ENCODE measurements at places on chromosomes 2 and 18.

DNA sequence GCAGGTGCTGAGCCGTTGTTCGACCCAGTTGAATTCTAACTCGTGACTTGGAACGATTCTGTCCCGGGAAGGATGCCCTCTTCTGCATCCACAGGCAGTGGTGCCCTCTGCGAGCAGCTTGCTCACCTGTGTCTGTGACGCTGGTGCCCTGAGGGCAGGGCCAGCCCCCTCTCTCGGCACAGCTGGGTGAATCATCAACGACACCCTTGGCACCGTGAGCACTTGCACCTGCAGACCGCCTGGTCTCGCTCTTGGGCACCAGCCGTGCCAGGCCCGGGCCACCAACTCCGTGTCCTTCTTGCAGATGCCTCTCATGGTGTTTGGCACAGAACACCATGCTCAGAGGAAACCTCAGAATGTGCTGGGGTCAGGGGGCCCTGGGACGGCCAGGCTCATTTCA lies 75.0 kb downstream of the SLC66A2 start:
- no peak for DNase-seq

DNA sequence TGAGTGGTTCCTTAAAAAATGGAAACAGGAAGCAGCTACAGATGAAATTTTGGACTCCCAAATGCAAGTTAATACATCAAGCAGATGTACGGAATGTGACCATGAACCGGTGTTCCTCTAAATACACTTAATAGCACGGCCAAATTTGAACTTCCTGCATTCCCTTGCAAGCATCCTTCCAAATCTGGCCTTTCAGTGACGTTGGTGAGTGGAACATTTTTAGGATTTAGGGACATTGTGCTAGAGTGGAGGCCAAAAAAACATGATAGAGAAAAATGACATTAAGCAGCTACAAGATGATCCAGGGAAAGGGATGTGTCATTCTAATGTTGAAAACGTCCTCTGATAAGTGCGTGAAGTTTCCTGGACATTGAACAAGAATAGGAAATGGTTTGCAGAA lies 62.1 kb downstream of the CTAGE1 start:
- no peak for DNase-seq

DNA sequence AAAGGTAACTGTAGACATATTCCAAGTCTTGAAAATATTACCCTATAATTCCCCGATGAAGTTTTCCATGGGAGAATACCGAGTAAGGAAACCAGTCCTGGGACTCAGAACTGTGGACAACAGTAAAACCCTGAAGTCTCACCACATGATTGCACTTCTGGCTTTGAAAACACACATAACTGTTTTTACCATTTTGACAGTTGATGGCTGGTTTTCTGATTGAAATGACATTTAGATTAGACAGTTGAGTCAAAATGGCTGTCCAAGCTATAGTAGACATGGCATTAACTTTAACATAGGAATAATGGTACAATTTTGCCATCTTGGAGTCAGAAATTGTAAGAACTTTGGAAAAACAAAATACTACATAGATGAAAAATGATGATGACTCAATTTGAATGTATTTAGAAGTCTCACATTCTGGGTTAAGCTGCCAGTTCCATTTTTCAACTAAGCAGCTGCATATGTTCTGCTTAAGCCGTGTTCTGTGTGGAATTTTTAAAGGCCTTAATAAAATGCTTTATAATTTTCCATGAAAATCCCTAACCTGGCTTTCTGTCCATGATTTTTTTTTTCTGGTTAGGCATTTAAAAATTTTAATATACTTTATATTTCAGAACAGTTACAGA lies 38.3 kb upstream of the WIPF1 start:
- peak; percentile 31 for DNase-seq

- no peak for DNase-seq
Observed at GRCh38 chr2:195759877-195760276, 102.9 kb downstream of the SLC39A10 start.

GRCh38 chr18:31044926-31045325 lies 2.4 kb upstream of the DSC3 start:
- no peak for DNase-seq

DNA sequence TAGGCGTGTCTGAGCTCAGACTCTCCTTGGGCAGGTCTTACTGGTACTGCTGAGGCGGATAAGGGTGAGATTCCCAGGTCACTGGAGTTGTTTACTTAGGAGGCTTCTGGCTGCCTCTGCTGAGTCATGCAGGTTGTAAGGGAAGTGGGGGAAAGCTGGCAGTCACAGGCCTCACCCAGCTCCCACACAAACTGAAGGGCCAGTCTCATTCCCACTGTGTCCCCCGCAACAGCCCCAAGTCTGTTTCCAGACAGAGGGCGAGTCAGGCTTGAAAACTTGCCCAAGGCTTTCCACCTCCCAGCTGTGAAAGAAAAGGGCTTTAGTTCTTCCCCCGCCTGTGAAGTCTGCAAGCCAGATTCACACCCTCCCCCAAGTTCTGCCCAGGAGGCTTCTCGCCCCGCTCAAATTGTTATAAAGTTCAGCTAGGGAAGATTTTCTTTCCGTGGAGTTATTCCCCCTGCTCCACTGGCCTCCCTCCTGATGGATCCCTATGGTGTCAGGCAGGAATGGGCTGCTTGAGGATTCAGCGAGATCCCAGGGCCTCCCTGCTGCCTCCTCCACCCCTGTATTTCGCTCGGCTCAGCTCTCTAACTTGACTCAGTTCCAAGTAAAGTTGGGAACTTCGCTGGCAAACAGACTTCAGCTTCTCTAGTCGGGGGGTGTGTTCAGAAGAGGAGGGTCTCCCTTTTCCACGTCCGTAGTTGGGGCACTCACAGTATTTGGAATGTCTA lies 248.6 kb downstream of the NR4A2 start:
- no peak for DNase-seq

DNA sequence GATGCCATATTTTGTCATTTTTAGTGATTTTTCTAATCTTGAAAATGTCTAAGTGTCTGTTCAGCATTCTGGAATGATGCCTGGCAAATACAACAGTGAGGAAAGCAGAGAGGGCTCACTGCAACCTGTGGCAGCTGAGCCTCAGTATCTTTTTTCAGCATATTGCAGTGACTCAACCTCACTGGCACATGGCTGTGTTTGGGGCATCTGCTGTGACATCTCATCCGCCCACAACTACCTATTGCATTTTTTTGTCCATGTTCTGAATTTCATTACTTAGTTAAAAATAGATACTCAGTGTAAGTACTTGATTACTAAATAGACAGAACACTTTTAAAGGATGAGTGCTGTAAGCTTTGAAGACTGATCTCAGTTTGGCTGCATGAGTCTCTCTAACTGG lies 10.7 kb downstream of the BABAM2 start:
- no peak for DNase-seq

- no peak for DNase-seq
Observed at GRCh38 chr2:59033661-59034060, 792.5 kb upstream of the FANCL start.

- no peak for DNase-seq
Observed at GRCh38 chr2:174870787-174871186, 106.5 kb upstream of the CHRNA1 start.

DNA sequence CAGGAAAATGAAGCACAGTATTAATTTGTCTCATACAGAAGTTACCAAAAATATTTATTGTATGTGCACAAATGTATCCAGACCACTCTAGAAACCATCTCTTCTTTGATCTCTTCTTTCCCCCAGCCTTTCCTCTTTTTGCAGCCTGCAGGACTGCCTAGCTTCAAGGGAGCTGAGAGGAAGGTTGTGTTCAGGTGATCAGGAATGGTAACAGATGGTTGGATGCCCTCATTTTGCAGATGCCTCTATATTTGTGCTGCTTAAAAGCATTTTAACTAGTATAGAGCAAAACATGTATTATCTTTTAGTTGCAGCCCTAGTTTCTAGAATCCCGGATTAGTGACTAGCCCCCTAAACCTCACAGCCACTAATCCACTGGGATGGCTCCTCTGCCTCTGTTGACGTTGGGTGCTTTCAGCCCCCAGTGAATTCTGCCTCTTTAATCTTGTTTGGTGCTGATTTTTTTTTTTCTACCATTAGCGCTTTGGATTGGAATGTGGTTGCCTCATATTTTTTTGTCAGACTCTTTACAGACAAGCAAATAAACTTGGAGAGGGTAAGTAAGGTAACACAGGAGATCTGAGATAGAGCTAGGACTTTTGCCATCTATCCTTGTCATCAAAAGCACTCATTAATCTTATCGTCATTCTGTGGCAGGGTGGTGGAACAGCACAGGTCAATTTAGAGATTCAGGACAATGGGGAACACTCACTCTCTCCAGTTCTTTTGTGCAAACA lies 103.8 kb upstream of the NDUFV2 start:
- no peak for DNase-seq

- DNase-seq, result no peak
Observed at GRCh38 chr2:235165631-235166030, 213.8 kb downstream of the SH3BP4 start.

GRCh38 chr2:8328217-8328616 lies 353.6 kb upstream of the ID2 start:
- DNase-seq, result no peak

GRCh38 chr2:38045811-38046210 lies 30.1 kb downstream of the CYP1B1 start:
- DNase-seq, result no peak

DNA sequence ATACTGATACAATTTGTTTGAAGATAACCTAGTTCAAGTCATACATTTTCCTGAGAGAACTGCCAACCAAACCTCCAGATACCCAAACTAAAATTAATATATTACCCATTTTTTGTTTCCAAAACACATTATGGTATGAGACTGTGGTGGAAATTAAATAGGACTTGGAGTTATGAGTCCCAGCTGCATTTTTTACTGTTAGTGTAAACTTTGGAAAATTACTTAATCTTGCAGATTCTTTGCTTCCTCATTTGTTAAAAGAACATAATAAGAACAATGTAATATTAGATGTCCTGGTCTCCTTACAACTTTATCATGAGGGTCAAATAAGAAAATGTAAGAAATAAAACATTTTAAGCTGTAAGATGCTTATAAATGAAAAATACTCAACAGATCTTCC lies 98.2 kb upstream of the TRIB2 start:
- DNase-seq, result no peak

DNA sequence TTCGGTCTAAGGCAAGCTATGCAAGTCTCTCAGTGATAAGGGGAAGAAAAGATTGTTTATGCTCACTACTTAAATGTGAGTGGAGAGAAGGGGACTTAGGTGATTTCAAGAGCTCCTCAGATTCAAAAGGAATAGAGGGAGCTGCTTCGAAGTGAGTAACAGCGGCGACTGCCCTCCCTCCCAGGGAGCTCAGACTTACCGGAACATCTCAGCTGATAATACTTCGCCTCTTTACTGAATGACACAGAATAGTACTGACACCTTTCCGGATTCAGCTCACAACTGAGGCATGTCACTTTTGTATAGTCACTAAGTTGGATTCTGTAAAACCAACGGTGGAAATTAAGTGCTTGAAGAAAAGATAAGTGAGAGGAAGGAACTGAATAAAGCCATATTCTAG lies 55.5 kb downstream of the DPP4 start:
- DNase-seq, result no peak

DNA sequence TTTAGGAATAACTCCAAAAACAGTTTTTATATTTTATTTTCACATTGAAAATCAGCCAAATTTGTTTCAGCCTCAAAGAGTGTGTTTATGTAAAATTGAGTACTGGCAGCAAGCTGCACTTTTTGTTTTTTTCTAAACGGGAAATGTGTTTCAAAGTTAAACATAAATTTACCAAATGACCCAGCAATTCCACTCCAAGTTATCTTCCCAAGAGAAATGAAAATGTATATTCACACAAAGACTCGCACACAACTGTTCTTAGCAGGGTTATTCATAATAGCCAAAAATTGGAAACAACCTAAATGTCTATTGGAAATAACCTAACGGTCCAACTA lies 9.3 kb downstream of the ALPK2 start:
- DNase-seq, result no peak

DNA sequence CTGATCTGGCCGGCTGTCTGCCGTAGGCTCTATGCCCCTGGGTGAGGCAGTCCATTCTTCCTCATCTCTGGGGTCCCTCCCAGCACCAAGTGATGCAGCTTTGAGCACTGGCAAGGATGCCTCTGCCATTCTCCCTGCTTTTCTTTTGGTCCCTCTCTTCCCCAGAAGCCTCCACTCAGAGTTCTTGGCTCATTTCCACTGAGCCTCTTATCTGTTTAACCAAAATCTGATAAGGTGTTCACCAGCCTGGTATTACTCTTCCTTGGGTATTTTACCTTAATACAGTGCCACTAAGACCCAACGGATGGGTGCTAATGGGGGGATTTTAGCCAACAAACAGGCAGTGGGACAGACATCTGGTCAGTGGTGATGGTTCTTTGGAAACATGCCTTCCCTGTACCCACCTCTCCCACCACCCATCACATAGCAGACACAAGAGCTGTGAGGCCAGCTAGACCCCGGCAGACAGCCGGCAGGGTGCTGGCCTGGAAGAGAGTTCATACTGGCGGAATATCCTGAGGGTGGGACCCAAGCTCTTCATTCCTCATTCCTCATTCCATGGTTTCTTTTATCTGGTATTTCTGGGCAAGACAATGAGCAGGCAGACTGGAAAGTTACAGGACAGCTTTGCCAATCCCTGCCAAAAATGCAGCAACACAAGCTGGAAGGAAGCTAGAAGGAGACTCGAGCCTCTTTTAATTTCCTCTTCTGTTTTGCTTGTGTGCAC lies 34.6 kb downstream of the ZBTB7C start:
- DNase-seq, result no peak
